ENCODE measurements at places on chromosomes 4 and X. TPM values are rescaled to one million over a fixed set of nuclear protein-coding genes. Genes with fewer than 3 reads are reported as not detected.

Gene RASL11B
- 2.6 TPM for total RNA-seq

Gene MAPK10
- 7.9 TPM for total RNA-seq

Gene MAGEB10
- not detected for total RNA-seq

Gene ADH6
- total RNA-seq: not detected

Gene CT45A8
- not detected for total RNA-seq

Gene AWAT2
- total RNA-seq: not detected

Gene PLP1
- total RNA-seq: not detected

Gene GRPR
- not detected for total RNA-seq

Gene RTL3
- total RNA-seq: not detected

Gene ACOX3
- total RNA-seq: 22.6 TPM

Gene PCDH7
- total RNA-seq: 19.8 TPM

Gene PRR32
- not detected for total RNA-seq

Gene NMU
- total RNA-seq: 4.7 TPM

Gene NOP14
- total RNA-seq: 57.4 TPM

Gene SLAIN2
- total RNA-seq: 49.2 TPM

Data from nasal cavity respiratory epithelium epithelial cell of viscerocranial mucosa (primary cell).